ENCODE measurements at places on chromosomes 6 and 20. TPM values are rescaled to one million over a fixed set of nuclear protein-coding genes. Genes with fewer than 3 reads are reported as not detected.

The CLPSL1 gene
- not detected for total RNA-seq

The SRMS gene
- total RNA-seq: not detected

The GPR63 gene
- total RNA-seq: 0.60 TPM

The PRR18 gene
- total RNA-seq: 0.09 TPM

The HLA-F gene
- 4.1 TPM for total RNA-seq

The OR2H1 gene
- not detected for total RNA-seq

The BMP2 gene
- 0.47 TPM for total RNA-seq

The IL20RA gene
- 0.02 TPM for total RNA-seq

The SLC39A7 gene
- total RNA-seq: 113 TPM

The MOG gene
- not detected for total RNA-seq

The DDO gene
- total RNA-seq: 0.12 TPM

The BPIFB2 gene
- total RNA-seq: not detected

The SIRPB2 gene
- total RNA-seq: 0.06 TPM

The GPLD1 gene
- 1.3 TPM for total RNA-seq

The CBLN4 gene
- not detected for total RNA-seq

The OXT gene
- total RNA-seq: not detected

The ZNF311 gene
- 0.07 TPM for total RNA-seq

The HSPA12B gene
- total RNA-seq: 0.35 TPM

The FAM83C gene
- 0.06 TPM for total RNA-seq

The CNPY3 gene
- total RNA-seq: 44.9 TPM

The OVOL2 gene
- 0.18 TPM for total RNA-seq

The PM20D2 gene
- 14.9 TPM for total RNA-seq

The FKBP1A gene
- 531 TPM for total RNA-seq

The VSTM2L gene
- total RNA-seq: 10.5 TPM

The ALDH8A1 gene
- 0.16 TPM for total RNA-seq

The PPP1R16B gene
- 0.12 TPM for total RNA-seq

The ACTL10 gene
- not detected for total RNA-seq

The CPNE5 gene
- not detected for total RNA-seq

The POU5F1 gene
- total RNA-seq: 5.3 TPM

The FNDC1 gene
- total RNA-seq: 0.06 TPM

The SIM1 gene
- total RNA-seq: not detected

The CD24 gene
- 252 TPM for total RNA-seq

The TBXT gene
- total RNA-seq: not detected

The SCAF8 gene
- 16.2 TPM for total RNA-seq

The LAMA2 gene
- 0.42 TPM for total RNA-seq

The LST1 gene
- not detected for total RNA-seq
